ENCODE measurements at places on chromosomes 2 and 18.

GRCh38 chr2:167100506-167100905 lies 212.2 kb downstream of the XIRP2 start:
- DNase-seq, result no peak

GRCh38 chr2:4354164-4354563 lies 650.8 kb downstream of the DCDC2C start:
- DNase-seq, result no peak

- no peak for DNase-seq
Observed at GRCh38 chr18:65983750-65984149, 232.9 kb downstream of the CDH7 start.

GRCh38 chr2:37342591-37343220 lies 1.7 kb upstream of the QPCT start:
- peak; percentile 61 for DNase-seq

DNA sequence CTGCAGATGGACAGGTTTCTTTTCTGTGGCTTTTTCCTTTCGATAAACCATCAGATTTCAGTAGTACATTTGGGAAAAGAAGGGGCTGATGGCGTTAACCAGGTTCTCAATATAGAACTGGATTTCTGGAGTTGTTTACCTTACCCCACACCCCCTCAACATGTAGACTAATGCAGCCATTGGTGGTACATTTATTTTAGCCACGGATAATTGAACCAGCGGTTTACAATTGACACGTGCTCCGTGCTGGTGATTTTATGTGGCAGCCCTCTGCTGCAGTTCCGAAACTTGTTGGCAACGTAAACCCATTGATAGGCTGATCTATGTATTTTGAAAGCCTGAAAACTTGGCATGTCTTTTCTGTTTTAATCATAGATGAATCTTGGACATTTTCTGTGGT lies 5.4 kb downstream of the SOX11 start:
- no peak for DNase-seq

- DNase-seq, result no peak
Observed at GRCh38 chr2:47510745-47511144, 107.8 kb downstream of the MSH2 start.

Data from skin of body (tissue), 3 donors.